ENCODE measurements at places on chromosomes 16 and 17. TPM values are rescaled to one million over a fixed set of nuclear protein-coding genes. Genes with fewer than 3 reads are reported as not detected.

The MLX gene
- total RNA-seq: 59.1 TPM

The PSMB3 gene
- 330 TPM for total RNA-seq

The CDR2L gene
- total RNA-seq: 57.1 TPM

The CFAP52 gene
- not detected for total RNA-seq

The FBXO39 gene
- not detected for total RNA-seq

The FBXW10 gene
- 1.7 TPM for total RNA-seq

The NOD2 gene
- not detected for total RNA-seq

The HSF5 gene
- total RNA-seq: not detected

The NDRG4 gene
- 26.9 TPM for total RNA-seq

The TBC1D26 gene
- total RNA-seq: not detected

Measured in A549 treated with CORT108297 at 1 μM for 4 hours (cell line).